NCI-H69 (cell line): ENCODE measurements at places on chromosomes 5 and 9.
A peak's percentile ranks its signal among the peaks of the same experiment; 100 is the strongest.

DNA sequence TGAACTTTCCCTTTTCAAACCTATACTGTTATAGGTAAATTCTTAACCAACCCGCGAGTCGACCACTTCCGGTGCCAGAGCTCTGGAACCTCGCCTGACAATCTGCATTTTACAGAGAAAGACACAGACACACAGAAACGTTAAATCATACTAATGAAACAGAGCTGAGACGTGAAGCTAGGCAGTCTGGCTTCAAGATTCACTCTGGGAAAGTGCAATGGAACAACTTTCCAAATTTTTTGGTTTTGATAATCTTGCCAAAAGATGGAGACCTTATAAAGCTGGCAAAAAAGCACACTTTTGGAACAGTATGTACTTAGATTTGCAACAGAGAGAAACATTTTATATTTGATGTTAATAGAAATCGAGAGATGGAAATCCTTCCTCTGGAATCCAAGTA lies 15.9 kb upstream of the WNT8A start:
- no peak for DNase-seq

DNA sequence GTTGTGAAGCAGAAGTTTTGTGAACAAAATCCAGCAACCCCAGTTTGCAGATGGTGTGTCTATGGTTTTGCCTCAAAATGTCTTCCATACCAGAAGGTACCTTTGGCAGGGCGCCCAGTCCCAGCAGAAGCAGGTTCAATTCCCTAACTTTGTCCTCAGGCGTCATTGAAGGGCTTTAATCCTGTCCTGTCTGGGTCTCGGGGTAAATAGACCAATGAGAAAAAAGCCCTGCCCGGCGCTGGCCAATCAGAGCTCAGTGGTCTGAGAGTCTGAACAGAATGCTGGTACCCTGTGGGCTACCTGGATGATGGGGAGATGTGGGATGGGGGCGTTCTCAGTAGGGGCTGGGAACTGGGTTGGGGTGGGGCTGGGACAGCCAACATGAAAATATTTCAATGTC lies 6.2 kb upstream of the ST6GALNAC4 start:
- DNase-seq = peak; percentile 87

DNA sequence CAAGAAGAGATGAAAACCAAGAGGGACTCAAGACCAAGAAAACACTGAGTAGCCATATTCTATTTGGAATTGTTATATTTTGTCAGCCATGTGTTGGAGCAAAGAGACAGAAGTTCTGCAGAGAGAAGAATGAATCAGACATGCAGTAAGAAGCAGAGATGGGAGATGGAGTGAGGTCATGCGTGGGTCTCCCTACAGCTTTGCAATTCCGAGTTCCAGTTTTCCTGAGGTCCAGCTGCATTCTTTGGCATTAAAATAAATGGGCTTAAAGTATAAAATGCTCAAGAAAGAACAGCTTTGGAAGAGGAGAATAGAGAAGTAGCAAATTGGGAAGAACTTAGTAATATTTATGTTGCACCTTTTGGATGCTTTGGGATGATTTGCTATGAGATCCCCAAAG lies 361.6 kb downstream of the NPR3 start:
- DNase-seq = no peak

DNA sequence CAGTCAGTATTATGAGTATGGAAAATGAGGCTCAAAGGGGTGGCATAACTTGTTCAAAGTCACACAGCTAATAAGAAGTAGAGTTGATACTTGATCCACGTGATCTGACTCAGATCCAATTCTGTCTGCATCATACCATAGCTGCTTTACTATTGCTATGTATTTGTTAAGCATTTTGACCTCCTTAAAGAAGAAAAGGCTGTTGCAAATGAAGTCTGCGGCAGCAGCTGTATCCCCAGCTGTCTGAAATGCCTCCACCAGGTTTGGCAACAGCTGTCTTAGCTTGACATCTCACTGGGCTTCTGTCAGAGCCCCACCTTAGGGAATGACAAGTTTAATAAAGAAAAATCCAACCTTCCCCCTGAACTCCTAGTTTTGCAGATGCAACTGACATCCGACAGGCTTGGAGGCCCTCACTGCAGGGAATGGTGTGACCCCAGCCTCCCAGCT lies 75.6 kb upstream of the SLC44A1 start:
- DNase-seq = peak; percentile 50

GRCh38 chr9:89722712-89723111 lies 117.9 kb downstream of the GADD45G start:
- peak; percentile 52 for DNase-seq

DNA sequence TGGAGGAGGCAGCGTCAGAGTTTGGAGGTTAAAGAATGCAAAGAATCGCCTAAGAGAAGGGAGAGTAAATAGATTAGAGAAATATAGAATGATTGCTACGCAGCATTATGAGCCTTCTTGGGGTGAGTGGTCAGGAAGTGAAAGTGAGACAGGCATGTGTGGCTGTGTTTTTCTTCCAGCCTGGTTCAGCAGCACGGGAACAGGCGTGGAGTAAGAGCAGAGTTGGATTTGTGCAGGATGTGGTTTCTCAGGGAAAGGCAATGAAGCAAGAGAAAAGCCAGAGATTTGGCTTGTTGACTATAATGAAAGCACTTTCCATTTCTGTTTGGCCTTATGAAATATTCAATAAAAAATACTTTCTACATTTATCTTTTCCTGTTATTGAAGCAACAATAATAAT lies 34.3 kb upstream of the FRMD3 start:
- no peak for DNase-seq

GRCh38 chr5:172008111-172008455 lies 1.6 kb upstream of the FBXW11 start:
- no peak for DNase-seq

DNA sequence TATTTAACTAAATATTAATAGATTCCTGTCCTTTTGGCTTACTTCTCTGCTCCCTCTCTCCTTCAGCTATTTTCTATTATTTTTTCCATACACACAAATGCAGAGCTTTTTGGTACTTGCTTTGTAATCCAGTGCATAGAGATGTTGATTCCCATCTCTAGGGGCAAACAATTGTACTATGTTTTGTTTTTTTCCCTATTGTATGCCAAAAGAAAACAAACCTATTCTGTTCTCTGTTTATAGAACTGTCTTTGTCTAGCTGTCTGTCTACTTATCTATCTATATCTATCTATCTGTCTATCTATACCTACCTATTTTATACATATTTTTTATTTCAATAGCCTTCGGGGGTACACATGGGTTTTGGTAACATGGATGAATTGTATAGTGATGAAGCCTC lies 121.6 kb upstream of the LIFR start:
- no peak for DNase-seq

DNA sequence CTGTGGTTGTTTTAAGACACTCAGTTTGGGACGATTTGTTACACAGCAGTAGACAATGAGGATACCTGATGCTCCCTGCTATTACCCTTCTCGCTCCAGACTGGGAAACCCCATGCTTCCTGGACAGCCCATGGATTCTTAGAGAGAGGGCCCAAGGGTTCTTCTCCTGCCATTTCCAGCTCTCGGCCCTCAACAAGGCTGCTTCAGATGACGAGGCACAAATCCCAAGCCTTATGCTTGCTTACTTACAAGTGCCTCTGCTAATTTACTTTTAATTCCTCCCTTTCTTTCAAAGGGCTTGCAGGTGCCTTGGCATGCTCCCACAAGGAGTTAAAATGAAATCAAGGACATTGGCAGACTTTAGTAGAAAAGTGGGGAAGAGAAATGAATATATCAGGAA lies 79.4 kb downstream of the GADD45G start:
- no peak for DNase-seq

DNA sequence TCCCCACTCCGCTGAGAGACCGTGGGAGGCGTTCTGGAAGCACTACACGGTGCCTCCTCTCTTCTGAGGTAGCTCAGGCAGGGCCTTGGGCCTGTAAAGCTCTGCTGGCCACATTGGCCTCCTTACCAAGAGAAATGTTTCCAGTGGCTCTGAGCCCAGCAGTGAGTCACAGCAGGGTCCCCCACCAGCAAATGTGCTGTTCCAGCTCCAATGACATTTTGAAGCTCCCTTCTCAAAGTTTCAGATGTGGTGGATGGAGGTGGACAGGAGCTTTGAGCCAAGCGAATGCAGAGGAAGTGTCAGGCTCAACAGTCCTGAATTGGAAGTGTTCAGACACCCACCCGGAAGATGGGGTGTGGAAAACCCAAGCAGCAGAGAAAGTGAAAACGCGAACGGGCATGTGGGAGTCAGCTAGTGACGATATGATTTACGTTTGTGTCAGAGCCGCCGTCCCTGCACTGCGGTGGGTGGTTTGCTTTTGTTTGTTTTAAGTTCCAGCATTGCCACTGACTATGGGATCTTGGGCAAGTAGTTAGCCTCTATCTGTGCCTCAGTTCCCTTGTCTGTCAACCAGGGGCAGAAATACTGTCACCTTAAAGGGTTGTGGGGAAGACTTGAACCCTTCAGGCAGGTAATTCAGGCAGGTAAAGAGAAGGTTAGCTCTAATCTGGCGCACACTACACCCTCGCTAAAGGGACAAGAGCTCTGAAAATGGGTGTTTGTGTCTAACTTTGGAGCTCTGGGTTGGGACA lies 38.2 kb downstream of the C5orf15 start:
- DNase-seq = no peak

GRCh38 chr5:131627207-131627865 lies 7.7 kb downstream of the RAPGEF6 start:
- no peak for DNase-seq

- DNase-seq = peak; percentile 91
Observed at GRCh38 chr9:131407717-131408195, 13.9 kb downstream of the PRRC2B start.
